ENCODE measurements at places on chromosomes 7 and 10. TPM values are rescaled to one million over a fixed set of nuclear protein-coding genes. Genes with fewer than 3 reads are reported as not detected.

The GPER1 gene
- 9.6 TPM for polyA plus RNA-seq

The KCNMA1 gene
- polyA plus RNA-seq, result 12.7 TPM

The TBRG4 gene
- polyA plus RNA-seq, result 37.4 TPM

The COPS6 gene
- polyA plus RNA-seq, result 88.9 TPM

The MSMB gene
- not detected for polyA plus RNA-seq

The RAMP3 gene
- polyA plus RNA-seq, result 2.9 TPM

The AS3MT gene
- 13.4 TPM for polyA plus RNA-seq

The BAIAP2L1 gene
- 5.9 TPM for polyA plus RNA-seq

The TDRD1 gene
- 0.05 TPM for polyA plus RNA-seq

The CHST12 gene
- 11.7 TPM for polyA plus RNA-seq

The MALRD1 gene
- 6.2 TPM for polyA plus RNA-seq

The ADRA2A gene
- 3.4 TPM for polyA plus RNA-seq

The SOSTDC1 gene
- polyA plus RNA-seq, result 6.7 TPM

- no peak overlapping the region for H3K27ac ChIP-seq
- H3K4me3 ChIP-seq, result no peak overlapping the region
- H3K4me1 ChIP-seq, result no peaks in the 10 kb centered on the region
- H3K27me3 ChIP-seq, result no peaks in the 10 kb centered on the region
- no peaks in the 10 kb centered on the region for H3K36me3 ChIP-seq
Measured at GRCh38 chr10:53839440-53840039, 961.5 kb downstream of the PCDH15 start.

- H3K27ac ChIP-seq, result no peak overlapping the region
- no peaks in the 10 kb centered on the region for H3K4me1 ChIP-seq
- H3K4me3 ChIP-seq, result no peak overlapping the region
- no peaks in the 10 kb centered on the region for H3K27me3 ChIP-seq
Measured at GRCh38 chr10:89183571-89183970, 23.5 kb downstream of the CH25H start.

- no peaks in the 10 kb centered on the region for H3K27me3 ChIP-seq
- H3K27ac ChIP-seq, result peak overlapping the region; percentile 59
- H3K4me3 ChIP-seq, result no peak overlapping the region
- H3K36me3 ChIP-seq, result peaks cover 10% of the 10 kb centered on the region
Measured at GRCh38 chr10:124722798-124723783, 21.1 kb downstream of the FAM53B start.

DNA sequence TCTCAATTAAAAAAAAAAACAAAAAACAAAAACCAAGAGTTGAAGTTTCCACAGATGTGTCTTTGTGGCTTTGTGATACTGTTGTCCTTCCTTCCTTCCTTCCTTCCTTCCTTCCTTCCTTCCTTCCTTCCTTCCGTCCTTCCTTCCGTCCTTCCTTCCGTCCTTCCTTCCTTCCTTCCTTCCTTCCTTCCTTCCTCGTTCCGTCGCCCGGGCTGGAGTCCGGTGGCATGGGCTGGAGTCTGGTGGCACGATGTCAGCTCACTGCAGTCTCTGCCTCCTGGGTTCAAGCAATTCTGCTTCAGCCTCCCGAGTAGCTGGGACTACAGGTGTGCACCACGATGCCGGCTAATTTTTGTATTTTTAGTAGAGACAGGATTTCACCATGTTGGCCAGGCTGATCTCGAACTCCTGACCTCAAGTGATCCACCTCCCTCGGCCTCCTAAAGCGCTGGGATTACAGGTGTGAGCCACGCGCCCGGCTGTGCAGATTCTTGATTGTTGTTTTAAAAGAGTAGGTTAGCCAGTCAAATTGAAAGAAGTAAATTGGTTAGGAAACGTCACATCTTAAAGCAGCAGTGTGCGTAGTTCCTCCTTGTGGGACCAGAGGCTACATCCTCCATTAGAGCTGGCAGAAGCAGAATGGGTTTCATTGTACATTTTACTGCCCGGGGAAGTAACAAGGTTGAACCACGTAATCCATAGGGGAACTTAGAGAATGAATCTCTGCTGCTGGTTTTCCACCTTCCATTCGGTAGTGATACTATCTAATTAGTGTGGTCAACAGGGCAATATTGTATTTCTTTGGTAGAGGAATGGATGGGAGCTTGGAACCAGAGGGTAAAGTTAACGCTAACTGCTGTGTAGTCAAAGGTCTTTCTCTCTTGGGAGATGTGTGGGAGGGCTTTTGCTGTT is 20.6 kb downstream of the DNAJB6 start:
- peaks cover 14% of the 10 kb centered on the region for H3K36me3 ChIP-seq
- no peaks in the 10 kb centered on the region for H3K27me3 ChIP-seq
- H3K4me3 ChIP-seq, result no peak overlapping the region
- H3K4me1 ChIP-seq, result peaks cover 26% of the 10 kb centered on the region
- no peak for DNase-seq

DNA sequence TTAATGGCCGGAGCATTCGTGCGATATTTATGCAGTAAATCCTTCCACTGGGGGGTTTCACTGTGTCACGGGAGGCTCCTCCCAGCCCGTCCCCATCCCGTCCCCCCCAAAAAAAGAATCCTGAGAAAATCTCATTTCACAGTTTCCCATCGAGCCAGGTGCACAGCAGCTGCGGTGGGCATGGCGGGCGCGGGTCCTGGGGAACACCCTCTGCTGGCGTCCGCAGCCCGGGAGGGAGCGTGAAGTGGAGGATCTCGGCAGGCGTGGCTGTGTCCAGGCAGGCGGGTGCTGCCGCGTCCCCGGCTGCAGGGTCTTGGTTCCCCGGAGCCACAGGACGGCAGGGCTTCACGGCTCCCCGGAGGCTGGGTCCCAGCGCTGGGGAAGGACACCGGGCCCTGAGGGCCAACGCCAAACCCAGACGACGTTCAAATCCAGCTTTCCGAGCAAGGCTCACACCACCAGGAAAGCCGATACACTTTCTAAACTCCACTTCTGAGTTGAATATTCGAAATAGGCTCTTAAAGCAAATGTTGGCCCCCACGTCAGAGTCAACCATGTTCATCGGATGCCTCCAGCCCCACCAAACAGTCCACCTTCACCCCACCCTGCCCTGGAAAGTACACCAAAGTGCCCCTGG is 55.7 kb downstream of the PDGFA start:
- no peaks in the 10 kb centered on the region for H3K36me3 ChIP-seq
- H3K27ac ChIP-seq, result peak overlapping the region; percentile 89

- H3K4me1 ChIP-seq, result peaks cover 4% of the 10 kb centered on the region
- no peaks in the 10 kb centered on the region for H3K27me3 ChIP-seq
- H3K27ac ChIP-seq, result peak overlapping the region; percentile 95
- peak; percentile 68 for DNase-seq
Measured at GRCh38 chr10:114822444-114823076, 980 bp downstream of the FHIP2A start.

- H3K4me1 ChIP-seq, result no peaks in the 10 kb centered on the region
- no peaks in the 10 kb centered on the region for H3K27me3 ChIP-seq
- no peak overlapping the region for H3K4me3 ChIP-seq
- DNase-seq, result no peak
Measured at GRCh38 chr10:88670497-88670896, 6.3 kb downstream of the LIPF start.

- no peaks in the 10 kb centered on the region for H3K36me3 ChIP-seq
- H3K27ac ChIP-seq, result no peak overlapping the region
- H3K4me1 ChIP-seq, result peaks cover 14% of the 10 kb centered on the region
- H3K27me3 ChIP-seq, result peaks cover 82% of the 10 kb centered on the region
- DNase-seq, result no peak
Measured at GRCh38 chr10:117130862-117131375, 7.2 kb downstream of the VAX1 start.

DNA sequence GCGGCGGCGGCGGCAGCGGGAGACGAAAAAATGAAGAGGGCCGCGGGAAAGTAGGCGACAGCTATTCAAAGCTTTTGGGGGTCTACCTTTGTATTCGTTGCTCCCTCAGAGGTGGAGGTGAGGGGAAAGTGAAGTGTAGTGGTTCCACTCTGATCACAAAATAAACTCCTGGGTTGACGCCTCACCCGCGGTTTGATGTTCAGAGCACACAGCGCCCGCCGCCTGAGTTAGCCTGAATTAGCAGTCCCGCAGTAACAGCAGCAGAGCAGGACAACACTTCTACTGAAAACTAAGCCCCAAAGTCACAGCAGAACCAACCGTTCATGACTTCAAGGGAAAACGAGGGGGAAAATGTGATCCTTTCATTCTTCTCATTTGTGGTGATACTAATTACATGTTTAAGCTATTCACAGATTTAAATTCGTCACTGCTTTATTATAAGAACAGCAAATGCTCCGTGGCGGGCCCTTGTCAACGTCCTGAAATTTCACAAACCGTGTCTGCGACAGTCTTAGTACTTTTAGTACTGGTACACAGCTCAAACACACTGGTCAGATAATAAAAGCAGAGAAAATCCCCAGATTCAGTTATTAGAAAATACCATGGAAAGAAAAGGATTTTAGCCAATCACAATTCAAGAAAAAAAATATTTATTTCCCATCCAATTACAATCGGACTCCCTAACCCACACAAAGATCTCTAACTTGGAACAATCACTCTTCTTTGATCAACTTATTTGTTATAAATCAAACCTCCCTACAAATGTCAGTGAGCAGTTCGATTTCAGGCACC is 563 bp upstream of the JMJD1C start:
- H3K27me3 ChIP-seq, result no peaks in the 10 kb centered on the region
- H3K4me1 ChIP-seq, result peaks cover 5% of the 10 kb centered on the region
- peak overlapping the region; percentile 97 for H3K27ac ChIP-seq
- peak; percentile 80 for DNase-seq
- H3K36me3 ChIP-seq, result no peaks in the 10 kb centered on the region
- H3K4me3 ChIP-seq, result peak overlapping the region; percentile 76

DNA sequence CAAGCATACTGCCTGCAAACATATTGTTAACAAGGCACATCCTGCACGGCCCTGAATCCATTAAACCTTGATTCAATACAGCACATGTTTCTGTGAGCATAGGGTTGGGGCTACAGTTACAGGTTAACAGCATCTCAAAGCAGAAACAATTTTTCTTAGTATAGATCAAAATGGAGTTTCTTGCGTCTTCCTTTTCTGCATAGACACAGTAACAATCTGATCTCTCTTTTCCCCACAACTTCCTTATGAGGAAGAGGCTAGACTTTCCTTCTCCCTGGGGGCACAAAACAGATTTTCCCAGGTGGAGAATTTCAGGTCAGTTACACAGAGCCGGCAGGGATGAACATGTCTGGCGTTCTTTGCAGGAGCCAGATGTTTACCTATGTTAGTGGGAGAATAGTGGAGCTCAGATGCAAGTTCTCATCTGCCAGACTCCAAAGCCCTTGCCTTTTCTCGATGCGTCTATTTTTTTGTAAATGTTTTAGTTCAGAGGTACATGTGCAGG is 37.5 kb upstream of the PFKFB3 start:
- H3K4me1 ChIP-seq, result peaks cover 26% of the 10 kb centered on the region
- peak overlapping the region; percentile 7 for H3K27ac ChIP-seq
- H3K27me3 ChIP-seq, result no peaks in the 10 kb centered on the region
- DNase-seq, result no peak
- no peak overlapping the region for H3K4me3 ChIP-seq
- H3K36me3 ChIP-seq, result peaks cover 18% of the 10 kb centered on the region

- no peaks in the 10 kb centered on the region for H3K36me3 ChIP-seq
- no peaks in the 10 kb centered on the region for H3K27me3 ChIP-seq
- H3K4me3 ChIP-seq, result no peak overlapping the region
- DNase-seq, result no peak
Measured at GRCh38 chr7:32224276-32224675, 154.1 kb upstream of the PDE1C start.

GRCh38 chr7:100106633-100107032 is 5.2 kb downstream of the AP4M1 start:
- no peak overlapping the region for H3K4me3 ChIP-seq
- peaks cover 68% of the 10 kb centered on the region for H3K36me3 ChIP-seq
- no peak overlapping the region for H3K27ac ChIP-seq
- H3K4me1 ChIP-seq, result peaks cover 7% of the 10 kb centered on the region
- DNase-seq, result no peak

DNA sequence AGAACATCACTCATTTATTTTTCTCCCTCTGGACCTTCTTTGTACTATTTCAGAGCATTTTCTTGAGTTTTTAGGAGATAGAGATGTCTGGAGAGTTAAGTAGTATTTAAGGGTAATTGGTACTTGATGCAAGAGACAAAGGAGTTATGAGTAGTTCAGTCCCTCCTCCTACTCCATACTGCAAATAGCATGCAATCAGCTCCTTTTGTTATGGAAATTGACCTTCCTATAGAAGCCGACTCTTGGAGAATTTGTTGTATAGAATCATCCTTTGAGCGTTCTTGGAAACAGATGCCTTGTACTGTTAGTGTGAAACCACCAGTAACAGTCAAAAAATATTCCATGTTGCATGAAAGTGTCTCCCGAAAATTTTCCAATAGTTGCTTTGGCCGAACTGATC is 428.2 kb upstream of the GALNT17 start:
- no peak for DNase-seq
- H3K36me3 ChIP-seq, result peaks cover 14% of the 10 kb centered on the region
- H3K4me1 ChIP-seq, result no peaks in the 10 kb centered on the region
- H3K4me3 ChIP-seq, result no peak overlapping the region

- H3K27me3 ChIP-seq, result no peaks in the 10 kb centered on the region
- no peaks in the 10 kb centered on the region for H3K36me3 ChIP-seq
- H3K27ac ChIP-seq, result no peak overlapping the region
- no peaks in the 10 kb centered on the region for H3K4me1 ChIP-seq
- no peak overlapping the region for H3K4me3 ChIP-seq
- no peak for DNase-seq
Measured at GRCh38 chr10:110016039-110016438, 8.3 kb downstream of the ADD3 start.

- H3K4me1 ChIP-seq, result peaks cover 55% of the 10 kb centered on the region
- H3K27me3 ChIP-seq, result no peaks in the 10 kb centered on the region
- no peak for DNase-seq
- peaks cover 9% of the 10 kb centered on the region for H3K36me3 ChIP-seq
- peak overlapping the region; percentile 26 for H3K27ac ChIP-seq
Measured at GRCh38 chr10:70563230-70563629, 39.3 kb downstream of the PRF1 start.

- peaks cover 33% of the 10 kb centered on the region for H3K27me3 ChIP-seq
- no peak for DNase-seq
- H3K4me3 ChIP-seq, result peak overlapping the region; percentile 65
- no peak overlapping the region for H3K27ac ChIP-seq
- H3K4me1 ChIP-seq, result peaks cover 85% of the 10 kb centered on the region
- H3K36me3 ChIP-seq, result peaks cover 23% of the 10 kb centered on the region
Measured at GRCh38 chr7:2520761-2521290, 1.3 kb downstream of the LFNG start.

Data from muscle of leg (tissue), 16 donors.